ENCODE measurements at places on chromosomes 12 and 14.

GRCh38 chr12:103333676-103334075 lies 162.1 kb downstream of the C12orf42 start:
- no peak for DNase-seq

DNA sequence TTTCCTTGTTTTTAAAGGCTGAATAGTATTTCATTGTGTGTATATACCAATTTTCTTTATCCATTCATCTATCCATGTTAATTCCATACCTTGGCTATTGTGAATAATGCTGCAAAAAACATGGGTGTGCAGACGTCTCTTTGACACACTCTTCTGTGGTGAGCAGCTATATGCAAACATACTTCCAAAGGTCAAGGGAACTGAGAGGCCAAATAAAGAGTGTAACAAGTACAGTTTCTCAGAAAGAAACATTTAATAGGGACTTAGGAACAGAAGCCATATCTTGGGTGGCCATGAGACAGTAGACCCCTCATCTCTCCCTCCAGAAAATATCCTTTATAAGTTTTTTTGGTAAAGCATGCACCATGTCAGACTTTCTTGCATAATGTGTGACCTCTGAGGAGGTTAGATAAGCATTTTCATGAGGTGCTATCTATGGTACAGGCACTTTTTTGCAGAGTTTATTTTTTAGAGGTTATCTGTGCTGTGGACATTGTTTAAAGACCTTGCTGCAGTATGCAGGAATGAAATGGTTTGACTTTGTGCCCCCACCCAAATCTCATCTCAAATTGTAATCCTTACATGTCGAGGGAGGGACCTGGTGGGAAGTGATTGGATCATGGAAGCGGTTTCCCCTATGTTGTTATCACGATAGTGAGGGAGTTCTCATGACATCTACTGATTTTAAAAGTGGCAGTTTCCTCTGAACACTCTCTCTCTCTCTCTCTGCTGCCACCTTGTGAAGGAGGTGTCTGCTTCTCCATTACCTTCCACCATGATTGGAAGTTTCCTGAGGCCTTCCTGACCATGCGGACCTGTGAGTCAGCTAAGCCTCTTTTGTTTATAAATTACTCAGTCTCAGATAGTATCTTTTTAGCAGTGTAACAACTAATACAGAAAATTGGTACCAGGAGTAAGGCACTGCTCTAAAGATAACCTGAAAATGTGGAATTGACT lies 1202.3 kb downstream of the GALC start:
- DNase-seq = no peak

DNA sequence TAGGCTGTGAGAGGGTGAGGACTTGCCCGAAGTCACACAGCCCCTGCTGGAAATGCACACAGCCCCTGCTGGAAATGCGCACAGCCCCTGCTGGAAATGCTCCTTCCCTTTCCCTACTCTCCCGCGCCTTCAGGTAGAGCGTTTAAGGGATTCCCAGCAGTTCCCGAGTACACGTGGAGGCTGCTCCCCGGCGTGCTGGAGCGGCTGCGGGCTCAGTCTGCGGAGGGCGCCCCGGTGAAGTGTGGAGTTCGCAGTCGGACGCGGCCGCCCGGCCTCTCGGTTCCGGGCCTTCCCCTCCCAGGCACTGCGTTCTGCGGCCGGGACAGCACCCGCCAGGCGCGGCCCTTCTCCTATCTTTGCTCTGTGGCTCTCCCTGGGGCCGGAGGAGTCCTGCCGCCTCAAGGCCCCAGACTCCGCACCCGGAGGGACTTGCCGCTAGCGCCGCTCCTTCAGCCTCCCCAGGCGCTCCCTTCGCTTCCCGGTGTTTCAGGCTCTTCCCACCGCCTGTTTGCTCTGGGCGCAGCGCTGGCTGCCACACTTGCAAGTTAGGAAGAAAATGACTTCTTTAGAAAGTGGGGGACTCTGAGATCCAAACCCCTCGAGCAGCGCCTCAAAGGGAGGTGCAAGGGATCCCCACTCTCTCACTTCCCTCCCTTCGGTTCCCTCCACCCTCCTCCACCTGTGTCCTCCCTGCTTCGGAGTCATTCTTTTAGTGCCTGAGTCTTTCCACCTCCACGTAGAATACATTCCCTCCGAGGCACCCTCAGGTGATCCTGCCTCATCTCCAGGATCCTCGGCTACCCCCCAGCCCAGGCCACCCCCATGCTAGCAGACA lies 8.3 kb upstream of the TBX5 start:
- DNase-seq = no peak

GRCh38 chr12:13444076-13444475 lies 247.6 kb downstream of the EMP1 start:
- peak; percentile 62 for DNase-seq

DNA sequence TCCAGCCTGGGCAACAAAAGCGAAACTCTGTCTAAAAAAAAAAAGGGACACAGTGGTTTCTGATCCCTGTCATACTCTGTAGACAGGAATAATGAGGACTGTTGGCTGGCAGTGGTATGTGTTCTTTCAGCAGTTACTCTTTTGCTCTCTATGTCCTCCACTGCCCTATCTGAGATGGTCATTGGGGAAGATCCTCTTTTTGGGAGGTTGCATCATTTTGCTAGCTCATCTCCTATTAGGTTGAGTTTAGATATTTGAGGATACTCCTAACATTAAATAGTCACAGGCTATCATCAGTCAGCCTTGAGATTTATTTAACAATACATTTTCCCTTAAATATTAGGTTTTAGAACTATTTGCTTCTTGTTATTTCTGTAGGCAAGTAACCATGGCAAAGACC lies 5.9 kb upstream of the CCDC91 start:
- peak; percentile 45 for DNase-seq

DNA sequence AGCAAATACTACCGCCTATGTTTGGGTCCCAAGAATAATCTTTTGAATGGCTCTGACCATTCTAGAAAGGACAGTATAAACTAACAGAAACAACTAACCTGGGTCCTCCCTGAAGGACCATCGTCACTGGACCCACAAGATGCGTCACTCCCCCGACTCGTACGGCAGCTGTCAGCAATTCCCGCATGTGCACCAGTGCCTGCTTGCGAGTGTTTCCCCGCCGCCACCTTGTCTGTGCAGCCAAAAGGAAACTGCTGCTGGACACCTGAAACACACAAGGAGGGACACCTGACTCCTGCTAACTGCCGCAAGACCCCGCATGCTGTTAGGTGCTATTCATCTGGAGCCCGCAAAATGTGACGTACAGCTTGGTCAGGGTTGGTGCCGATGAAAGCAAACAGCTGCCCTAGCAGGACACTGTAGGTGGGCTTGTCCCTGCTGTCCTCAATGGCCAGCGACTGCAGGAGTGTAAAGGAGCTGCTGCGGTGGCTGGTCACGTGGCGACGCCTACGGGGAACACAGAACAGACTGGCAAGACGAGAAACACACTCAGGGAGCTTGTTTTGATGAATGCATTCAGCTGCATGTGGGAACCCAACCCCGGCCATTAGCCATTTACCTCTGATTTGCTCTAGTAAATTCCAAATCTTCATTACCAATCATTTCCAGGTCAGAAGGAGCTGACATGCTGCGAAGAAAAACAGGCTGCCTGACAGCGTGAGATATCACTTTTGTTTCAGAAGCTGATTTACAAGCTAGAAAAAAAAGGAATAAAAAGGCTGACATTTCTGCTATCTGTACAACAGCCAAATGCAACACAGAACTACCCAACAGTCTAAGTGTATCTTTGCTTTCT lies 118.1 kb downstream of the TRAFD1 start:
- DNase-seq = no peak

GRCh38 chr14:37972941-37973887 lies 234.5 kb upstream of the SSTR1 start:
- DNase-seq = no peak

GRCh38 chr12:38878333-38878705 lies 27.1 kb downstream of the CPNE8 start:
- DNase-seq = no peak

- DNase-seq = no peak
These were observed 2.8 kb downstream of the SLC25A47 start for GRCh38 chr14:100325958-100326357.

DNA sequence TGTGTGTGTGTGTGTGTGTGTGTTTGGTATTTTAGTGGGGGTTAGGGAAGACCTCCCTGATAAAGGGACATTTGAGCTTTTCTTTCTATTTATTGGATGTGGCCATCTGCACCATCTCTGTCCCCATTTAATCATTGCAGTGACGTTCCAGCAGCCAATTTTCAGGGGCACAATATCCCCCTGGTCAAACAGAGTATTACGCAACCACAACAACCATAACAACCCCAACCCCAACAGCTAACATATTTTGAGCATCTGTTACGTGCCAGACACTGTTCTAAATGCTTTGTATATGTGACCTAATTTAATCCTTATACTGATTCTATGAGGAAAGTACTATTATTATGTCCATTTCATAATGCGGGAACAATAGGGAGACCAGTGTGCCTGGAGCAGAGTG lies 87.4 kb downstream of the TTC8 start:
- DNase-seq = no peak

- DNase-seq = no peak
These were observed 8.0 kb downstream of the DTX1 start for GRCh38 chr12:113064395-113065125.

GRCh38 chr12:114167431-114167830 lies 201.3 kb upstream of the RBM19 start:
- DNase-seq = no peak

DNA sequence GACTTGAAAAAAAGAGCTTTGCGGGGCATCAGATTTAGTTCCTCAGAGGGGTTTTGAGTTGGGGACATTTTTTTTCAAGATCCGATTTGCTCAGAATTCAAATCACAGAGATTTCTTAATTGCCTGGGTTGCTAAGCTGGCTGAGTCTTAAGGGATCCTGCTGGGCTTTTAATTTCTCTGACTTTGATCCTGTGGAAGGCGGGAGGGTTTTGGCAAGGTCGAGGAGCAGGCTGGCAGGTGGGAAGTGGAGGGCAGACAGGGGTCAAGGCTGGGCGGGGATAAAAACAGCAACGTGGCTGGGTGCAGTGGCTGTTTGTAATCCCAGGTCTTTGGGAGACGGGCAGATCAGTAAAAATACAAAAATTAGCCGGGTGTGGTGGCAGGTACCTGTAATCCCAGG lies 33.5 kb upstream of the CCDC63 start:
- no peak for DNase-seq

DNA sequence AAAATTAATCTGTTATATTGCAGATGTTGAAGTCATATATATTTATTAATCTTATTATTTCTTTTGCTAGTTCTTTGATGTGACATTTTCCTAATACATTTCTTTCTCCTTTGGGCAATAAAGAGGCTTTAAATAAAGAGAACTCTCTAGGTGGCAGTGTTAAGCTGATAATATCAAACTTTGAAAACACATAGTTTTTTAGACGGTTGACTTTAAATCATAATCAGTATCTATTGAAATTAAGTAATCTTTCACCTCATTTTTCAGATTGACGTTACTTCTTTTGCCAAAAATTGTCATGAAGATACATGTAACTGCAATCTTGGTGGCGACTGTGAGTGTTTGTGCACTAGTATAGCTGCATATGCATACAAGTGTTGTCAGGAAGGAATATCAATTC lies 130.8 kb upstream of the PTPRQ start:
- DNase-seq = no peak

DNA sequence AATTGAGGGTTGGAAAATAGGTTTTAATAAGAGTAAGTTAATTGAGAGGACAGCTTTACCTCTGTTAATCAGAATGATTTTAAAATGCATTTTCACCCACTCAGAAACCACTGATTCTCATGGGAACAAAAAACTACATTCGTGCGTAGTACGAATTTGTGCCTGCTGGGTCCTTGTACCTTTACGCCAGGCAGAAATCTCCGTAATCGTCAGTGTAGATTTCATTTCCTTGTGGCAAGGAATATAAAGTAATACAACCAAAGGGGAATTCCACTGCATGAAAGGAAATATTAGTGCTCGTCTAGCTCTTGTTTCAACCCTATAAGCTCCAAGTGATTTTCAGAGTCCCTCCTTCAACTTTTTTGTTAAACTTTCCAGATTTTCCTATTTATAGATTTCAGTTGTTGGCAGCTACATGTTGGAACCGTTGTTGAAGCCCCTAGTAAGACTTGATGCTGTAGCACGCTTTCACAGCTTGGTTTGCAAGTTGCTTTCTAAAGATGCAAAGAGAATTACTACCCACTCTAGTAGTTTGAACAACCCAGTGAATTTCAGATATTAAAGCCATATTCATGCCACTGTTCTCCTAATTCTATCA lies 90.6 kb downstream of the ETV6 start:
- DNase-seq = no peak

GRCh38 chr12:70719672-70720420 lies 82.6 kb upstream of the PTPRB start:
- peak; percentile 1 for DNase-seq

DNA sequence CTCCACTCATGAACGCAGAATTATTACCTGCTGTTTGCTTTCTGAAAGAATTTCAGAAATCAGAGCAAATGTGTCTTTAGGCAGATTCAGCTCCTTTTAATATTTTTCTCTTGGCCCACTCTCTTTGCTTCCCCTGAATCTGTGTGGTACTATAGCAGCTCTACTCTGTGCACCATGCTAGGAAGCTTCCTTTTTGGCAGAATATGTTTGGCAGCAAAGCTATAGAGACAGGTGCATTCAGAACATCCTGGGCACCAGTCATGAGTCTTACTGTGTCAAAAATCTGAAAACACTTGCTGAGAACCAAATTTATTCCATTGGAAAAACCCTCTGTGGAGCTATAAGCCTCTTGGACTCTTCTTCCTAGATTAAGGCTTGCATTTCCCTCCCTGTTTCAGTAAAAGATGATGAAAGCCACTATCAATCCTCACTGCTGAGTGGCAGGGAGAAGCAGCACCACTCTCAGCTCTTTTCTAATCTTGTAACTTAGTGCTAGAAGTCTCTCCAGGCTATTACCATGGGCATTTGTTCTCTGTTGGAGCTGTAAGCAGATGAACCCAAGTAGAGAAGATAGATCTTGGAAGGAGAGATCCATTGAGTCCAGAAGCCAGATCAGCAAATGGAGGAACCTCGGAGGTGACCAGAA lies 18.2 kb downstream of the CIPC start:
- DNase-seq = no peak

- DNase-seq = no peak
These were observed 18.7 kb downstream of the SART3 start for GRCh38 chr12:108542320-108542719.

- DNase-seq = no peak
These were observed 23.2 kb downstream of the HSPB8 start for GRCh38 chr12:119201789-119202543.

DNA sequence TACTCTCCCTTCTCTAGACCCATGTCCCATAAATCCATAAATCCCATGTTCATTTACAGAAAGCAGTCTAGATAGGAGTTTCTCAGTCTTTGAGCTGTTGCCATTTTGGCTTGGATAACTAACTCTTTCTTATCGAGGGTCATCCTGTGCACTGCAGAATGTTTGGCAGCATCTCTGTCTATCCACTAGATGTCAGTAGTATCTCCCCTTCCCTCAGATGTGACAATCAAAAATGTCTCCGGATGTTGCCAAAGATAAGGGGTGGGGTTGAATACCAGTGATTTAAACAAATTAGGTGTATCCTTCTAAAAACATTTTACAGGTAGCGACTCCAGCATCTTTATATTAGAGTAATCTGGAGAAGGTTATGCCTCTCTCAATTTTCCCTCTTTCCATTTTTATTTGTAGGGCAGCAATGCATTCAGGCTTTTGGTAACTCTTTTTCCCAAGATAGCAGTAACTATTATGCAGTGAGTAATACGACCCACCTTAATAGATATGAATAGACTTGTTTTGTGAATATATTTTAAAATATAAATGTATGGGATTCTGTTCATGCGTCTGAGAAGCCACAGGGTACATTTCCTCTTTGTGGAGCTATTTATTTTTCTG lies 100.7 kb downstream of the LRRK2 start:
- DNase-seq = peak; percentile 45

All from MV-4-11 (cell line).